ENCODE measurements at places on chromosomes 4 and X.

GRCh38 chr4:46684041-46684440 is 225.0 kb downstream of the COX7B2 start:
- no peak for DNase-seq

DNA sequence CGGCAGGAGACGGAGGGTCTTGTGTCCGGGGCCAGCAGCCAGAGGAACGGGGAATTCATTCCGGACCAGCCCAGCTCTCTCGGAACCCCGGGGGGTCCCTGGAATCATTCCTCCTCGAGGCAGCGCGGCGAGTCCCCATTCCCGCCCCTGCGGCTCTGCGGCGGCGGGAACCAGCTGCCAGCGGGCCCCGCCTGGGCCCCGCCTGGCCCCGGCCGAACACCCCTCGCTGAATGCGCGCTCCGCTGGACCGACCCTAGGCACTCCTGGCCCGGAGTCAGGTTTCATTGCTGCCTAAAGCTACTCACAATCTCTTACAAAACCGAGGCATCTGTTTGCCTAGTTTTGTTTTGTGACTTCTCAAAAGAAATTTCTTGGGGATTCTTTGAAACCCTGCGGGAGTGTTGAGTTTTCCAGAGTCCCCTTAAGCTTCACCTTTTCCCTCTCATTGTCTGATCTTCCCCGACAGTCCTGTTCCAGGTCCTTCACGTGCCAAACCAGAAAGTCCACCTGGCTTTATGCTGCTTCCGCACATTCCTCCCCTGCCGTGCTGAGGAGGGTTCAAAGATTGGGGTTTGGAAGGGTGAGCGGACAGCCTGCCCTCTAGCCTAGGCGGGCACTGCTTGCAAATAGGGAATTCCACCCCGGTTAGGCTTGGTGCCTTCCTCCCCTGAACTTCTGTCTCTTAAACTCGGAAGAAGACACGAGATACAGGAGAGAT is 789 bp downstream of the ARHGAP10 start:
- peak; percentile 69 for DNase-seq

DNA sequence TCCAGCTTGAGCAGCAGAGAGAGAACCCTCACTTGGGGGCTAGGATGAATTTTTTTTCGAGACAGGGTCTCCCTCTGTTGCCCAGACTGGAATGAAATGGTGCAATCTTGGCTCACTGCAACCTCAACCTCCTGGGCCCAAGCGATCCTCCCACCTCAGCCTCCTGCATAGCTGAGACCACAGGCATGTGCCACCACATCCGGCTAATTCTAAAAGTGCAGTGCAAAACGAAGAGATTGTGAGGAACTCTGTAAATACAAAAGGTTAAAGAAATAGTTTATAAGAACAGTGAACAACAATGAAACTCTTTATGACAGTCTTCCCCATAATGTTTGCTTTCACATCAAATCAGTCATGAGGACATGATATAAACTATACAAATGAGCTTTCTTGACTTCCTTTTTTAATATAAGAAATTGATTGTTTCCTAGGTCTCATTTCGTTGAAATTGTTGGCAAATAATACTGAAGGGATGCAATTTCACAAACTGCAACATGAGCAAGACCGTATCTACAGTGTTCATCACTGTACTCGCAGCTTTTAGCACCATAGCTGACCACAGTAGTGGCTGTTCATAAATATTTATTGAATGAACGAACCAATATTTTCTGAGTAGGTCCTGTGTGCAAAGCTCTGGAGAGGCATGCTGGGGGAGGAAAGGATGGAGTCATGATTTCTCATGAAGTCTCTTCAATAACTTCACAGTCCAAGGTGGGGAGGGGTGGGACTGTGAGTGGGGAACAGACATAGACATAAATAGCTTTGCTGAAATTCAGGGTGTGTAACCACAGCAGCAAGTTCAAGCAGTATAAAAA is 116.1 kb downstream of the SHROOM3 start:
- no peak for DNase-seq

DNA sequence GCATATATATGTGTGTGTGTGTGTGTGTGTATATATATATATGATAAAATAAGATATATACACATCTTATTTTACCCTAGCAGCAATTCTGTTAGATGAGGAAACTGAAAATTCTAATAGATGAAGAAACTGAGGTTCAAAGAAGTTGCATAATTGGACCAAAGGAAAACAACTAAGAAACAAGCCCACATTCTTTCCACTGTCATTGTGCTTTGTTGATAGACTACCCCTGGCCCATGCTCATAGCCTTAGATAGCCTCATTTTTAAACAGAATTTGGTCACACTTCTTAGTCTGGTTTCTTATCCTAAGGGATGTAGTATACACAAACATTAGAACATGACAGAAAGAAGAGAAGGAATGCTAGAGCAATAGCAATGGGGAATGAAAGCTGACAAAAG is 138.8 kb downstream of the NDST3 start:
- DNase-seq = no peak

- DNase-seq = no peak
Observed at GRCh38 chr4:11151500-11151899, 277.2 kb downstream of the HS3ST1 start.

- no peak for DNase-seq
Observed at GRCh38 chr4:40285692-40286091, 49.4 kb upstream of the CHRNA9 start.

DNA sequence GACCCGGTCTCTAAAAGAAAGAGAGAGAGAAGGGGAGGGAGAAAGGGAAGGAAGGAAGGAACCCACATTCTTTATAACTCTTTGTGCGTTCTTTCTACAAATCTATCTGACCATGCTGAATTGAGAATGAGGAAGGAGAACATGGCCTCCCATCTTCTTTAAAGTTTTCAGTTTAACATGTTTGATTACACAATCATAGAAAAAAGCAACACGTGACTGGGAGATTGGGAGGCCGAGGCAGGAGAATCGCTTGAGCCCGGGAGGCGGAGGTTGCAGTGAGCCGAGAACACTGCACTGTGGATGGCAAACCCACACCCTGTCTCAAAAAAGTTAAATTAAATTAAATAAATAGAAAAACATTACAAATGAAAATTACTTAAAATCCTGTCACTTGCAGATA is 254.5 kb downstream of the RAPGEF2 start:
- no peak for DNase-seq

GRCh38 chrX:85065512-85066198 is 62.0 kb downstream of the APOOL start:
- DNase-seq = no peak

DNA sequence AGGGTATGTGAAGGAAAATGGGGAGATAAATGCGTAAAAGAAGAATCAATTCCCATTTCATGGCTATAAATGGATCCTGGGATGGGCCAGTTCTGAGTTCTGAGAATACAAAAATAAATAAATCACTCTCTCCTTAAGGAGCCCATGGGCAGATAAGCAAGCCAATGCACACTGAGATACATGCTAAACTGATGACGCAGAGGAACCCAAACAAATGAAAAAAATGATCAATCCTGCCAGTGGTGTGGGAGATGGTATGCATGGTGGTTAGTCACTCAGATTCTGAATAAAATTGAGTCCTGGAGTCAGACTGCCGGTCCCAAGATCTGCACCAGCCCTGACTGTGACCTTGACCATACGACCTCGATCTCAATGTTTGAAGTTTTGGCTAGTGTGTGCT is 59.7 kb downstream of the NEIL3 start:
- DNase-seq = no peak

- no peak for DNase-seq
Observed at GRCh38 chr4:89800527-89801103, 36.3 kb downstream of the SNCA start.

DNA sequence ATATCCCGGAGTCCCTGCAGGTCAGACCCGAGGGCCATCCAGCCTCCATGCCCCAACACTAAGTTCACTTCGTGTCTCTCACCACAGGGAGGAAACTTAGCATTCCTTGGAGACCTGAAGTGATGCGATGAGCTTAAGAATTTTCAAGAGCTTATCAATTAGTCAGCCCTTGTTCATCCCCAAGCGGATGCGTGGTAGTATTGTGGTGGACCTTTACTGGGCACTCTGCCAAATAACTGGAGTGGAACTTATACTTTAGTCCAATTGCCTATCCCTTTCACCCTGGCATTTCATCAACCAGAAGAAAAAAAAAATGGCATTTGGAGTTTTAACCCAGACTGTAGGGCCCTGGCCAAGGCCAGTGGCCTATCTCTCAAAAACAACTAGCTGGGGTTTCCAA is 137.1 kb downstream of the RELL1 start:
- DNase-seq = no peak

DNA sequence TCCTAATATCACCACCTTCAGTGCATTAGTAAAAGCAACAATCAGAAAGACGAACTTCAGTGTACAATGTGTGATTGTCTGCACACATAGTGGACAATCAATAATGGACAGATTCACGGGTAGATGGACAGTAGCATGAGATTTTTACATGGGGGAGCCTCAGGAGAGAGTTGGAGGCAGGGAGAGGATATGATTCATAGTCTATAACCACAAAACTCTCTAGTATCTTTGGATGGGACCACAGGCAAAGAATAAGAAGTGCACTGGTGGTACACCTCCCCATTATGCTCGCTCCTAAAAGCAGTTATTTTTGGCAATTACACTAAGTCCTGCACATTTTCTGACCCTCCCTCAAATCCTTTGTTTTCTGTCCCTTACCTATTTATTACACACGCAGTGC is 624.4 kb upstream of the ACTRT1 start:
- DNase-seq = no peak

GRCh38 chr4:76784237-76784636 is 113.7 kb downstream of the SOWAHB start:
- DNase-seq = no peak

DNA sequence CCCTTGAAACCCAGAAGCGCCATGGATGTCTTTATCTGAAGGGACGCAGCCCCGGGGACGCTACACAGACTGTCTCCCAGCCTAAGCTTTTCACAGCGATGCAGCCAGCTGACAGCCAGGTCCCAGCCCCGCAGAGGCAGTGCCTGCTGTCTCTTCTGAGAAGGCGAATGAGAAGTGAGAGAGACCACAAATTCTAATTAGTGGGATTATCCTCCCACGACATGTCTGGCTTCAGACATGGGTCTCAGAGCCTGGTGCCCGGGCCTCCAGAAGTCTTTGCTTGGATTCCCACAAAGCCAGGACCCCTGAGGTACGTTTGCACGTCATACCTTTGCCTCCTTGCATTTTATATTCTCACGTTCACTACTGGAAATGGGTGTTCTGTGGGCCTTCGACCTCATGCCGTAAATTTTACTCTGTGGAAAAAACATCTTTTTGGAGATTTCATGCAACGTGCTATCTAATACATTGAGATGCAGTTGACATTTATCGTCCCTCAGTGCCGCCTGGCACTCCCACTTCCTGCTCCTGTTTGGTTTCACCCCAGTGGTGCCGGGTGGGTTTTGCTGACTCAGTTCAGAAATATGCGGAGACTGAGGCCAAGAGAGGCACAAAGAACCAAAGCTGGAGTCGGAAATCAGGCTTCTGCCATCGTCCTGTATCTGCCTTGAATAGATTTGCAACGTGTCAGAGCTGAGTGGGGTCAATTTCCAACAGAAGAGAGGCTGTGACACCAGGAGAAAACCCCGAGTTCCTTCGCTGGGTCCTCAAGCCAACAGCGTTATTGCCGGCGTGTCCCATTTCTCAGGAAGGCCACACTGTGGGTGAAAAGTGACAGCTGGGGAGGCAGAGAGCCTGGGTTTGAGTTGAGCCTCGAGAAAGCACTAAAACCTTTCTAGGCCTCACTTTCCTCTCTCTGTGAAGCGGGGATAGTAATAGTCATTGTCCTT is 114.4 kb downstream of the STK32B start:
- DNase-seq = no peak

DNA sequence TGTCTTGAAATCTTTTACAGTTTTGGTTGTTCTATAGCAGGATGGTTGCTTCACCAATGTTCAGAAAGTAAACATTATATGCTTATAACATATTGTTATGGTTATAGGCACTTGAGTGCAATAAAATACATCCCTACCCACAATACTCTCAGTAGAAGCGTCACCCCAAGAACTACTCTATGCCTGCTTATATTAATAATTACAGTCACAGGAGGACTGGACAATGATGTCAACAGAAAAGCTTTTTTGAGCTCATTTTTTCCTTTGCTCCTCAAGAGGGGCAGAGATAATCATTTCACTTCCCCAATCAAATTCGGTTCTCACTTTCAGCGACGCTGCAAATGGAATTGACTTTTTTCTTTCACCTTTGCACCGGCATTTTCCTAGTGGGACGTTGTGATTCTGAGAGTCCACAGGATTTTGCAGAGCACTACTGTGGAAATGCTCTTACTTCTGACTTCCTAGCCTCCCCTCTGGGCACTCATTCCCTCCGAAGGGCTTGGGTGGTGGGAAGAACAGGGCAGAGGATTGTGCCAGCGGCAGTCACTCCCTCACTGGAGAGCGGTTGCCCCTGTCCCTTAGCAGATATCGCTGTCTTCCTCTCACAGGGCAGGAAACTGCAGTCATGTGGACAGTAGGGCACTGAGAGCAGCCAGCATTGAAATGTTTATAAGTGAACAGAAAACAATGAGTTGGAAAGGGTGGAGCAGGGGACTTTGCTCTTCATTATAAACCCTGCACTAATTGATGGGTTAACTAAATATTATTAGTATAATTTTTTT is 24.9 kb upstream of the SGMS2 start:
- DNase-seq = no peak

GRCh38 chrX:102950908-102951866 is 14.1 kb downstream of the RAB40AL start:
- DNase-seq = peak; percentile 33

DNA sequence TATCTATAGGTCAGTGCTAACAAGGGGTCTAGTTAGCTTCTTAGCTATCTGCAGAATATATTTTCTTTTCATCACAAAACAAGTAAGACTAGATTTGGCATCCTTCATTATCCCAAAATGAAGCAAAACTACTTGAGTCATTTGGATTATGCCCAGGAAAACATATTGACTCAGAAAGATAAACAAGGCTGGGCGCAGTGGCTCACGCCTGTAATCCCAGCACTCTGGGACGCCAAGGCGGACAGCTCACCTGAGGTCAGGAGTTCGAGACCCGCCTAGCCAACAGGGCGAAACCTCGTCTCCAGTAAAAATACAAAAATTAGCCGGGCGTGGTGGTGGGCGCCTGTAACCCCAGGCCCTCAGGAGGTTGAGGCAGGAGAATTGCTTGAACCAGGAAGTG is 18.0 kb upstream of the MND1 start:
- no peak for DNase-seq

All from left ventricle myocardium superior (tissue), 1 donor.